ENCODE measurements at places on chromosomes 5 and 9. TPM values are rescaled to one million over a fixed set of nuclear protein-coding genes. Genes with fewer than 3 reads are reported as not detected.

DNA sequence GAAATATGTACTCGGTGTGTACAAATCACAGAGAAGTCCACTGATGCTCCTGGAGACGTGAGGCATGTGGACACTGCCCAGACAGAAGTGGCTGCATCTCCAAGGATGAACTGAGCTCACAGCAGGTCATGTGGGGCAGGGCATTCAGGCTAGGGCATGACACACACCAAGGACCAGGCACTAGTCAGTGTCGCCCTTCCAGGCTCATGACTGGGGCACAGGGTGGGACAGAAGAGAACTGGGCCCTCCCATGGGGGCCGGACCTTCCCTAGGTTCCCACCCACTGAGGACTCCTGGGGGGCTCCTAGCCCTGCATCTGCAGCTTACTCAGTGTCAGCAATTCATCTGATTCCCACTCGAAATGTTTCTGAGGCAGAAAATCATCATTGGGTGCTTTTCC, 256.8 kb upstream of the IRX4 start:
- DNase-seq, result no peak

The FOXD4L5 gene
- total RNA-seq, result 0.64 TPM

DNA sequence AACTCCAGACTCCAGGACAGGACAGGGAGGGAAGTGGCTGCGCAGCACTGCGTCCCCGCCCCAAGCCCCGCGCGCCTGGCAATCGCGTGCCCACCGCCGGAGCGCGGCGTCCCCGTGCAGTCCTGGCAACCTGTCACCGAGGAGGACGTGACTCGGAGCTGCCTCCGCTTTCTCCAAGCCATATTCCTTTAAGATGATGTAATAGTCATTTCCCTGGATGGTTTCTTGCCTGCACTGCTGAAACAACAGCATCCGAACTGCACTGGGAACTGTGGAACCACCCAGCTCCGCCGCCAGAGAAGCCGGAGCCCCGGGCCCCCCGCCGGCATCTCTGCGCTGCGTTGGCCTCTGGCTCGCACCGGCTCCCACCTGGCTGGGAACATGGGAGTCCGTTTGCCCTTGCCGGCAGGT, 34.5 kb downstream of the KCTD16 start:
- DNase-seq, result no peak

The RAD17 gene
- 33.6 TPM for total RNA-seq

DNA sequence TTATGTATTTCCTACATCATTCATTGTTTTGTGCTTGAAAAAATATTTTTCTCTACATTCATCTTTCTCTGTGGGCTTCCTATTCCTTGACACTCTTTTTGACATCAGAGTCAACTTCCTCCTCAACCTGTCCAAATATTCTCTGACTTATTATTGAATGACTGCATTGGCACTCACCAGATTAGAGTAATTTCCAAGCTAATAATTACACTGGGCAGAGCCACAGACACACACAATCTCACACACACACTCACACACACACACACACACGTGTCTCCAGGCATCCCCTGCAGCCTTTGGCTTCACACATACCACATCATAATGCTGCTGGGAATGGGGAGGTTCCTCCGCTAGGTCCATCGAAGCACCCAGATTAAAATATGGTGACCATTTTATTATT, 184.5 kb downstream of the SYK start:
- DNase-seq, result no peak

DNA sequence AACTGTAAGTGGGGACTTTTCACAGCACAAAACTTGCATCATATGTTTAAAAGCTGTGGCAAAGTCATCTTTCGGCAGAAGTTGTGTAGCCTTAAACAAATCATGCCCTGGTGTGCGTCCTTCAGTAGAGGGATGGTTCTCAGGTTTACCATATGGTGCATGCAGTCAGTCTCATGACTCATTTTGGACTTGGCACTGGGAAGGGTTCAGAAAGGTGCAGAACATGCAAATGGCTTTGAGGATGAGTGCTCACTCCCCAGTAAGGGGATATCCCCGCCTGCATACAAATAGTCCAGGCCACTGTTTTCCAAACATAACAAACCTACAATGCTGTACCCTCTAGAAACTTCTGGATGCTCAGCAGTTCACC, 260.3 kb downstream of the NDUFS4 start:
- DNase-seq, result no peak

The GRM6 gene
- 0.27 TPM for total RNA-seq

GRCh38 chr9:129596541-129597331, 24.2 kb downstream of the C9orf50 start:
- peak; percentile 52 for DNase-seq

The PCDHB14 gene
- total RNA-seq, result 16.3 TPM

Data from cerebellum (tissue), 4 donors.